Tongue (tissue), 3 donors: ENCODE measurements at places on chromosomes 5 and 9.

GRCh38 chr5:116652196-116652729, 77.6 kb upstream of the SEMA6A start:
- DNase-seq, result peak; percentile 95

- DNase-seq, result no peak
Observed at GRCh38 chr9:136858452-136858843, 6.3 kb downstream of the MAMDC4 start.

DNA sequence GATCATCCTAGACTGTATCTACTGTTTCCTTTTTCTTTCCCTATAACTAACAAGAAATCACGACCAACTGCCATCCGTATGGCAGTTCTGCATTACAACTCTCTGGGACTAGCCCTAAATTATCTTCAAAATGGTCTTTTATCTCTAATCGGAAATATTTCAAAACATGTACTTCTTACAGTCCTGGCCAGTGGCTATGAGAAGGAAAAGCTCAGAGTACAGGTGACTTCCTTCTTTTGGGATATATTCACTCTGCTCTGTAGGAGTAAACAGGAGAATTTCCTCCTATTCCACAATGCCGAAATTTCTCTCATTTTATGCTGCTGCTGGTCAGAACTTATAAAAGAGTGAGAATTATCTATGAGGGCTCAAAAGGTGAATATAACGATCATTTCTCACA, 1.8 kb upstream of the SEPTIN8 start:
- no peak for DNase-seq

DNA sequence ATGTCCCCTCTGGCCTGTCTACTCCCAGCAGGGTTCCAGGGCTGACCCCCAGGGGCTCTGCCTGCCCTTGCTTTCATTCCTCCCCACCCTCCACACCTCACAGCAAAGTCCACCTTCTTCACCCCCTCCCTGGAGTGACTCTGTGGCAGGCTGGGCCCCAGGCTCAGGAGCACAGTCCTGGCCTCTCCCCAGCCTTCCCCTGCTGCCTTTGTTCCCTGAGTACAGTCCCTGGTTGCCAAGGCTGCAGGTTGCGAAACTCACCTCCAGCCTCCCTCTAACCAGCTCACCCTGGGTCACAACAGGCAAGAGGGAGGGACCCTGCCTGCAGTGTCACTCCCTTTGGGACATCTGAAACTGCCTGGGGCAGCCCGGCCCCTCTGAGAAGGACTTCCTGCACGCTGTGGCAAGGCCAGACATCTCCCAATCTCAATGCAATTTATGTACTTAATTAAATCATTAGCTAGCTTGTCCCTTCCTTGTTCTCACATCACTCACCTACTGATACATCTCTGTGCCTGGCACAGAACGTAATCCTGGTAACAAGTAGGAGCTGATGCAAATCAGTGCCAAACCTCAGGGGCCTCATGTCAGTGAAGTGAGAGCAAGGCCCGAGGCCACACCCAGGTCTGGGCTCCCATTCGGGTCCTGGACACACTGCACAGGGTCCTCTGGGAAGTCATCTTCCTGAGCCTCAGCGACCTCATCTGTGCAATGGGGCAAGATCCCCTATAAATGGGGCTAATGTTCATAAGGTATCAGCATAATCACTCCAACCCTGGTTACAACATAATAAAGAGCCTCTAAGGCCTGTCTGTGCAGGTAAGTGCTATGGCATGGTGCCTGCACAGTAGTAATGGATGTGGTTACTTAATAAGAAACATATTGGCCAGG, 27.3 kb upstream of the TRIM14 start:
- peak; percentile 59 for DNase-seq

- DNase-seq, result no peak
Observed at GRCh38 chr9:33489066-33489465, 15.3 kb upstream of the NOL6 start.

DNA sequence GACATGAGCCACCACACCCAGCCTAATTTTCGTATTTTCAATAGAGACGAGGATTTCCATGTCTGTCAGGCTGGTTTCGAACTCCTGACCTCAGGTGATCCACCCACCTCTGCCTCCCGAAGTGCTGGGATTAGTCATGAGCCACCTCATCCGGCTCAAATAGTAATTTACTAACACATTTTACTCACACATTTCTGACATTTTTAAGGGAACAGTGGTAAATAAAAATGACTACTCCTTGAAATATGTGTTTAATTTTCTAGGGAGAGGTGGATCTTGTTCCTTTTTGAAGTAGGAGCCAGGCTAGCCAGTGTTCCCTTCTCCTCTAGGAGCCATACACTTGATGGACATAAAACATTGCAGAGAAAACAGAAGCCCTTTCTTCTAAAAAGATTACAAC, 55.2 kb upstream of the ERBIN start:
- no peak for DNase-seq

- DNase-seq, result no peak
Observed at GRCh38 chr5:172722327-172722815, 48.6 kb downstream of the DUSP1 start.
